Activated naive CD8-positive, alpha-beta T cell treated with anti-CD3 and anti-CD28 coated beads, Interleukin-2, amount 10 ng/mL, durations not matched to agents 7 days and 5 days (primary cell): ENCODE measurements at places on chromosomes 4 and X.

- H3K4me3 ChIP-seq = peak overlapping the region; percentile 41
- peaks cover 6% of the 10 kb centered on the region for H3K4me1 ChIP-seq
- peaks cover 6% of the 10 kb centered on the region for H3K27me3 ChIP-seq
- H3K27ac ChIP-seq = peak overlapping the region; percentile 17
These were observed 168.2 kb downstream of the C4orf33 start for GRCh38 chr4:129264008-129264657.

GRCh38 chr4:38173935-38174518, 213.8 kb downstream of the PTTG2 start:
- no peak overlapping the region for H3K4me3 ChIP-seq
- H3K36me3 ChIP-seq = peaks cover 3% of the 10 kb centered on the region
- H3K27ac ChIP-seq = no peak overlapping the region

- peaks cover 63% of the 10 kb centered on the region for H3K27me3 ChIP-seq
- no peak overlapping the region for H3K4me3 ChIP-seq
- H3K27ac ChIP-seq = no peak overlapping the region
These were observed 600 bp downstream of the POU3F4 start for GRCh38 chrX:83508526-83509253.

DNA sequence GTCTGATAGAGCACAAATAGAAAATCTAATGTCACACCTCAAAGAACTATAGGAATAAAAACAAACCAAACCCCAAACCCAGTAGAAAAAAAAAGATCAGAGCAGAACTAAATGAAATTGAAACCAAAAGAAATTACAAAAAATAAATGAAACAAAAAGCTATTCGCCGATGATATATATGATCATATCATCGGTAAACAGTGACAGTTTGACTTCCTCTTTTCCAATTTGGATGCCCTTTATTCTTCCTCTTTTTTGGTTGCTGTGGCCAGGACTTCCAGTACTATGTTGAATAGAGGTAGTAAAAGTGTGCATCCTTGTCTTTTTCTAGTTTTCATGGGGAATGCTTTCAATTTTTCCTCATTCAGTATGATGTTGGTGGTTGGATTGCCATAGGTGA, 215.3 kb upstream of the AR start:
- DNase-seq = no peak
- H3K4me3 ChIP-seq = no peak overlapping the region
- H3K27me3 ChIP-seq = no peaks in the 10 kb centered on the region

GRCh38 chr4:139709660-139710059, 44.0 kb downstream of the MGST2 start:
- no peaks in the 10 kb centered on the region for H3K4me1 ChIP-seq
- H3K4me3 ChIP-seq = no peak overlapping the region

DNA sequence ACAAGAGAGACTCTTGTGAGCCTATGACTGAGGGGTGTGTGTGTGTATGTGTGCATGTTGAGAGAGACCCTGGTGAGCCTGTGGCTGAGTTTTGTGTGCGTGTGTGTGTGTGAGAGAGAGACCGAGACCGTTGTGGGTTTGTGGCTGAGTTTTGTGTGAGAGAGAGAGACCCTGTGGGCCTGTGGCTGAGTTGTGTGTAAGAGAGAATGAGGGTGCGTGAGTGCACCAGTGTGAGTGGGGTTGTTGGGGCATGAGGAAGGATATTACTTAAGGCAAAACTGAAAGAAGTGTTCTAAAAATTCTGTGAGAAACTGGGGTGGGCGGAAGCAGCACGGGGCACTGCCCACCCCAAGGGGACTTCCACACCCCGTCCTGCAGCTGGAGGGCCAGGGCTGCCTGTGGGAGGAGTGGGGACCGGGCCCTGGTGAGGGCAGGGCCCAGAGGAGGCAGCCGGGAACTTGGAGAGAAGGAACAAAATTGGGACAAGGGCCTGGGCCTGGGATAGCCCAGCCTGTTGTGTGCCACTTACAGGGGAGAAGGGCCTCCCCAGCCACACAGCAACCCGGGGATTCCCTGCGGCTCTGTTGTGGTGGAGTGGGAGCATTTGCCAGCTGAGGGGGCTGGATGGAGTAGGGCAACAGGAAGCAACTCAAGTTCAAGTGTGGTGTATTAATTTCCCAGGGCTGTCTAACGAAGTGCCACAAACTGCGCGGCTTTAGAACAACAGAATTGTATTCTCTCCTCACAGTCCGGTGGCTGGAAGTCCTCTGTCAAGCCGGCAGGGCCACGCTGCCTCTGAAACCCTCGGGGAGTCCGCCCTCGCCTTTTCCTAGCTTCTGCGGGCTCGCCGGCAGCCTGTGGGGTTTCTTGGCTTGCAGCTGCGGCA, 22.1 kb downstream of the TMEM131L start:
- H3K4me3 ChIP-seq = peak overlapping the region; percentile 82
- peak; percentile 79 for DNase-seq
- H3K27me3 ChIP-seq = no peaks in the 10 kb centered on the region
- peaks cover 66% of the 10 kb centered on the region for H3K4me1 ChIP-seq

DNA sequence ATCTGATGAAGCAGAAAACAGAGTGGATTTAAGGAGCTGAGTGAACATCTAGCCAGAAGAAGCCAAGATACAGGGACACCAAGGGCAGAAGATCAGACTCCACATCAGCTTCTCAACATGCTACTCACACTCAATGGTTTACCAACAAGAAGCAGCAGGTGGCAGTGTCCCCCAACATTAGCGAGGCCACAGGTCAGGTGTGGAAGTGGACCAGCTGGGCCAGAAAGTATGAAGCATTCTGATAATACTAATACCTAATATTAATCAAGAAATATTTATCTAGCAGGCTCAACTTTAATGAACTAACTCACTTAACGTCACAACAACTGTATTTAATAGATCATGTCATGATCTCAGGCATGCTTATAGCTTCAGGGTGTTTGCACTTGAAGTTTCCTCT, 73.4 kb upstream of the TTC29 start:
- H3K27ac ChIP-seq = no peak overlapping the region
- peaks cover 6% of the 10 kb centered on the region for H3K27me3 ChIP-seq
- no peaks in the 10 kb centered on the region for H3K4me1 ChIP-seq
- no peaks in the 10 kb centered on the region for H3K36me3 ChIP-seq
- H3K4me3 ChIP-seq = no peak overlapping the region
- peak; percentile 39 for DNase-seq

DNA sequence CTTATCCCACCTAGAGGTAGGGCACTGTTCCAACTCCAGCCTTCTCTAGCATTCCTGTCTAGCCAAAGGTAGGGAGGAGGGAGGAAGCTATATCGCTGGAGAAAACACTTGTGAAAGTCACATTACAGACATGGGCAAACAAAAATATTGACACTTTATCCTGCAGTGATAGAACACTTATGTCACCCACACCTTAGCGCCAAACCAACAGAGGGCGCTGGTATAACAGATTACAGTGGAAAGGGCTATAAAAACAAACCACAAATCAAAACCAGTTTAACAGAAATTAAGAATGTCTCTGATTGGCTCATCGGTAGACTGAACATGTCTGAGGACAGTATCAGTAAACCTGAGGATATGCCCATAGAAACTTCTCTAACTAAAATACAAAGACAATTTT, 451.3 kb downstream of the TLL1 start:
- H3K4me1 ChIP-seq = no peaks in the 10 kb centered on the region
- no peaks in the 10 kb centered on the region for H3K36me3 ChIP-seq
- H3K27me3 ChIP-seq = no peaks in the 10 kb centered on the region
- no peak overlapping the region for H3K4me3 ChIP-seq
- H3K27ac ChIP-seq = no peak overlapping the region

DNA sequence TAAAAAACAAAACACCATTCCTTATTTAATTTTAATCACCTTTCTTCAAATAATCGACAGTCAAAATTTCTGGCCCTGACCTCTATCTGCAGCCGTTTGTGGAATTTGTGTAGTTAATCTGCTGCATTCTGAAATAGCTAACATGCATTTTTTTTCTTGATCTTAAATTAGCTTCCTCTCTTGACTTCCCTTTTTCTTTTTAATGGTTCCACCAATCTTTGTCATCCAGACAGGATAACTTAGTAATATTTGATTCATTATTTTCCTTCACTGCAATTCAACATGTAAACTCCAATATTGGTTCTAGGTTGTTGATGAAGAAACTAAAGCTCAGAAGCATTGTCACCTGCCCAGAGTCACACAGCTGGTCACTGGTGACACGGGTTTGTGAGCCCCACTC, 77.3 kb downstream of the ARHGAP10 start:
- peaks cover 2% of the 10 kb centered on the region for H3K36me3 ChIP-seq
- no peak overlapping the region for H3K27ac ChIP-seq
- H3K27me3 ChIP-seq = peaks cover 28% of the 10 kb centered on the region
- no peaks in the 10 kb centered on the region for H3K4me1 ChIP-seq

DNA sequence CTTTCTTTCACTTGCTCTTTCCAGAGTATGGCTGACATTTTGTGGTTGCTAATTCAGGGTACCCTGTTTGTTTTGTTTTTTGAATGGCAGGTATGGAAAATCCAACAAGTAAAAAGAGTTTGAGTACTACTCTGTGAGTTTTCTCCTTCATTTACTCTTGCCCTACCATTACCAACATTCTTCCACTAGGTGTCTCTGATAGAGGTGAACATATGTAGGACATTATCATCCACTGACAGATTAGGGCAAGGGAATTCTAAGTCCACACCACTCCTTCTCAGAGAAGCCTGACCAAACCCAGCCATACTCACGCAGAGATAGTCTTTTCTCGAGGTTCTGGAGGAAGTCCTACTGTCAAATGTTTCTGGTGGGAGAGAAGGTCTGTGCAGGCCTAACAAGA, 36.7 kb upstream of the HDAC8 start:
- H3K27me3 ChIP-seq = no peaks in the 10 kb centered on the region
- no peaks in the 10 kb centered on the region for H3K4me1 ChIP-seq

DNA sequence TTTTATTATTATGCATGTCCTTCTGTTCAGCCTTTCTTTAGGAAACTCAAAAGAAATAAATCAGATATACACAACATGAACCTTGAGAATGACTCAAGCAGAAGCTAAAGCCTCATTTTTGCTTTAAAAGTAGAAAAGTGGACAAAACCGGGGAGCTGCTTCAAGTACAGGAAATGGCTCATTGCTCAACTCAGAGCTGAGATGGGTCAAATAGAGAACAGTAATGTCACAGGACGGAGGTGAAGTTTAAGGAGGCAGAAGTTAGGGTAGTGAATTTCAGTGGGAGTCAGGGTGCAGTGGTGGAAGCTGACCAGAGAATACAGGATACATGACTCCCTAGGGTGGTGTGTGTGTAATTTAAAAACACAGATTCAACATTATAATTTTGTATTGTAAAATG, 22.2 kb downstream of the PHKA2 start:
- no peak for DNase-seq
- H3K36me3 ChIP-seq = no peaks in the 10 kb centered on the region
- H3K27me3 ChIP-seq = no peaks in the 10 kb centered on the region
- no peak overlapping the region for H3K4me3 ChIP-seq
- H3K27ac ChIP-seq = no peak overlapping the region

DNA sequence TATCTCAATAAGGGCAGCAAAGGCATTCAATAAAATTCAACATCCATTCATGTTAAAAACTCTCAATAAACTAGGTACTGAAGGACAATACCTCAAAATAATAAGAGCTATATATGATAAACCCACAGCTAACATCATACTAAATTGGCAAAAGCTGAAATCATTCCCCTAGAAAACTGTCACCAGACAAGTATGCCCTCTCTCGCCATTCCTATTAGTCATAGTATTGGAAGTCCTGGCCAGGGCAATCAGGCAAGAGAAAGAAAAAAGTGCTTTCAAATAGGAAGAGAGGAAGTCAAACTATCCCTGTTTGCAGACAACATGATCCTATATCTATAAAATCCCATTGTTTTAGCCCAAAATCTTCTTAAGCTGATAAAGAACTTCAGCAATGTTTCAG, 116.8 kb downstream of the TENT5D start:
- no peak for DNase-seq
- H3K4me3 ChIP-seq = no peak overlapping the region
- H3K4me1 ChIP-seq = no peaks in the 10 kb centered on the region
- H3K27ac ChIP-seq = no peak overlapping the region
- no peaks in the 10 kb centered on the region for H3K27me3 ChIP-seq

GRCh38 chrX:6225911-6226595, 2.6 kb downstream of the NLGN4X start:
- no peak overlapping the region for H3K27ac ChIP-seq
- peaks cover 18% of the 10 kb centered on the region for H3K27me3 ChIP-seq
- no peaks in the 10 kb centered on the region for H3K36me3 ChIP-seq
- H3K4me3 ChIP-seq = peak overlapping the region; percentile 68
- DNase-seq = peak; percentile 17

DNA sequence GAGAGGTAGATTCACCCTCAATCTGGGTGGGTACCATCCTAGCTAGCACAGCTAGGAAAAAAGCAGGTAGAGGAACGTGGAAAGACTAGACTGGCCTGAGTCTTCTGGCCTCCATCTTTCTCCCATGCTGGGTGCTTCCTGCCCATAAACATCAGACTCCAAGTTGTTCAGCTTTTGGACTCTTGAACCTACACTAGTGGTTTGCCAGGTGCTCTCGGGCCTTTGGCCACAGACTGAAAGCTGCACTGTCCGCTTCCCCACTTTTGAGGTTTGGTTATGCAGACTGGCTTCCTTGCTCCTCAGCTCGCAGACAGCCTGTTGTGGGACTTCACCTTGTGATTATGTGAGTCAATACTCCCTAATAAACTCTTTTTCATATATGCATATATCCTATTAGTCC, 36.4 kb upstream of the UGT2B4 start:
- no peaks in the 10 kb centered on the region for H3K27me3 ChIP-seq
- no peak overlapping the region for H3K27ac ChIP-seq
- H3K36me3 ChIP-seq = no peaks in the 10 kb centered on the region
- no peak for DNase-seq

GRCh38 chr4:20284990-20285389, 33.3 kb downstream of the SLIT2 start:
- no peaks in the 10 kb centered on the region for H3K36me3 ChIP-seq
- no peak for DNase-seq
- no peaks in the 10 kb centered on the region for H3K27me3 ChIP-seq
- no peak overlapping the region for H3K4me3 ChIP-seq
- H3K27ac ChIP-seq = no peak overlapping the region

DNA sequence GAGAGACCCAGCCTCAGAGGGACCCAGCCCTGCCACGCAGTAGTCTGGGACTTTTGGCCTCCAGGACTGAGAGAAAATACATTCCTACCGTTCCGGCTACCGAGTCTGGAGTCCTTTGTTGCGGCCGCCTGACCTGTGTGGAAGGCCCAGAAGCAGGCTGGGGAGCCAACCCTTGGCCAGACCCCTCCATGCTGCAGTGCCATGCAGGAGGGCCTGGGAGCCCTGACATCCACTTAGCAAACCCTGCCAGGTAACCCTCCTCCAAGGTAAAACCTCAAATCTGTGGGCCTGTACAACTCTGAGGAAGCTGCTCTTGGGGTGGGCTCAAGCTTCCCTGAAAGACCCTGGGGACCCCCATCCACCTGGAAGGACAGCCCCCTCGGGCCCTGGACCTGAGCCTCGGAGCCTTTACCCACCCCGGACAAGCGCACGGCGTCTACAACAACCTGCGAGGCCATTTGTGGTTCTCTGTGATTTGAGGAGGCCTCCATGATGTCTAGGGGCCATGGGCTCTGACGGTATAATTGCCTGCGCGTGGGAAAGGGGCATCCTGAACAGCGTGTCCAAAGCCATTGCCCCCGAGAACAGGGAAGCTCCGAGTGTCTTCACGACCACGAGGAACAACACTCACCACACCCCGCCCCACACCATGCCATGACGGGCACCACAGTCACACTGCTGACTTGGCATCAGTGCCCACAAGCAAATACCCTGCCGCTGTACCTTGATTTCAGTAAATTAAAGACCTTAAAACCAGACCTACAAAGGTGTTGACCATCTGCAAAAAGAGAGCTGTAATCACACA, 58.7 kb downstream of the ZFYVE28 start:
- no peak overlapping the region for H3K4me3 ChIP-seq
- peak; percentile 20 for DNase-seq
- peaks cover 2% of the 10 kb centered on the region for H3K4me1 ChIP-seq
- H3K36me3 ChIP-seq = no peaks in the 10 kb centered on the region
- no peaks in the 10 kb centered on the region for H3K27me3 ChIP-seq

- peaks cover 2% of the 10 kb centered on the region for H3K27me3 ChIP-seq
- H3K4me1 ChIP-seq = peaks cover 2% of the 10 kb centered on the region
- no peak for DNase-seq
- no peak overlapping the region for H3K27ac ChIP-seq
These were observed 4.5 kb downstream of the GLRA2 start for GRCh38 chrX:14533867-14534266.
